Stimulated activated CD4-positive, alpha-beta T cell treated with anti-CD3 and anti-CD28 coated beads, Interleukin-2, amount 100 ng/mL, for 4 hours (primary cell): ENCODE measurements at places on chromosomes 7 and 10.

DNA sequence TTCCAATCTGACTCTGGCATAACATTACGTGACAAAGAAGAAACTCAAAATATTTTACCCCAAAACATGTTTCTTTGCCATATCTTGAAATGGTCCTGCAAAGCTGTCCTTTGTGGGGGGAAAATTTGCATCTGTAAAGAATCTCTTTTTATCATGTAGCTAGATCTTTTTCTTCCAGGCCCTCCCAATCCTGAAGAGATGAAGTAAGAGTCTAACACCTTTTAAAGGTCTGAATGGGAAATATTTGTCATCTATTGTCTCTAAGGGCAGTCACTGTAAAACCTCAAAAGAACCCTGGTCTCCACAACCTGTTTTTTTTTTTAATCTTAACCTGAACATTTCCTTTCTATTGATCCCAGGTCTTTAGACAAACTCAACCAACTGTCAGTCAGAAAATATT, 8.6 kb downstream of the OR2AE1 start:
- DNase-seq: no peak

DNA sequence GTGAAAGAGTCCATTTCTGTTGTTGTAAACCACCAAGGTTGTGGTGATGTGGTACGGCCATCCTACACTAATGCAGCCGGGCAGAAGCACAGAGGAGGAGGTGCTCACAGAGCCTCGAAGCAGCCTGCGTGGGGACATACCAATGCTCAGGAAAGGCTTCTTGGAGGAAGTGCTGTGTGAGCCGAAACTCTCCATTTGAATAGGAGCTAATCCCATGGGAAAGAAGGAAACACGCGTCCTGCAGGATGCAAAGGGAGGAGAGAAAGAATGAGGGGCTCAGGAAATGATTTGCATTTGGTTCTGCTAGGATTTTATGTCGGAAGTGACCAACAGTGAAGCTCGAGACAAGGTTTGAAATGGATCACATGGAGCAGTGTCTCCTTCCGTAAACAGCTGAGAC, 477.9 kb upstream of the ANKRD30A start:
- DNase-seq: no peak

- no peak for DNase-seq
These were observed 46.2 kb upstream of the ZEB1 start for GRCh38 chr10:31272841-31273240.

DNA sequence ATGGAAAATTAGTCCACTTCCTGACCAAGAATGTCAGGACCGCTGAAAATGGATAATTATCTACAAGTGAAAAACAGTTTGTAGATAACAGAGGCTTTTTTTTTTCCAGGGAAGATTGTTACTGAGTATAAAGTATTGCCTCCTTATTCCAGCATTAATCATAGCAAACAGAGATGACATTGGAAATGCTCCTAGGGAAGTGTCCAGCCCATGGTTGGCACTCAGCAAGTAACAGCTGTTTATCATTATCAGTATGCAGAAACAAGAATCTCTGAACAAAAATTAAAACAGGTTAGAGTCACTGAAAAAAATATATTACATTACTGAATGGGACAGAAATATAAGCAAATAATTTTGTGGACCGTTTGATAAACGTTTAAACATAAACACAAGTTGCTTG, 14.6 kb downstream of the FGL2 start:
- DNase-seq: no peak

- no peak for DNase-seq
These were observed 1396.5 kb upstream of the CELF2 start for GRCh38 chr10:9621216-9621615.

DNA sequence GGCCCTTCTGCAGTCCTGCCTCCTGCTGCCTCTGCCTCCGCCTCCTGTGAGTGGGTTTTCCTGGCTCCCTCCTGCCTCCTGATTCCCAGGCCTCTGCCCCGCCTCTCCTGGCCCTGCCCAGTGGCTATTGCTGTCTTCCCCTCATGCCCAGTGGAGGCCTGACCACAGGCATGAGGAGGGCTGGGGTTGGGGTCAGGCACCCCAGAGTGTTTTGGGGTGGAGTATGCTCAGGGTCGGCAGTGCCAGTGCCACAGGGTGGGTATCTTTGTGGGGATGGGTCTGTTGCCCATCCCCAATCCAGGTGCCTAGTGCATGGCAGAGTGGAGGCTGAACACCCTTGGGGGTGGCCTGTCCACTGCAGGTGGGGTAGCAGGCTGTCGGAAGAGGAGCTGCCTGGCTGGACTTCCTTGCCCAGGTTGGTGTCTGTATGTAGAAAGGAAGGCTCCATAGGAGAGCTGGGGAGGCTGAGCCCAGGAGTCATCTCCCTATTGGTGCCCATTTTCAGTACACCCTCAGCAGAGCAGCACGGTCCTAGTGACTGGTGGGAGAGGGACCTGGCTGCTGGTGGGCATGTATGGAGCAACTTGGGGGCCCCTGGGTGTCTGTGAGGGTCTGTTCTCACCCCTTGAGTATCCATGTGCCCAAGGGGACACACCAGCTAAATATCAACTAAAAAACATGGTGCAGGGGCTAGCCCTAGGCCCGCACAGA, 62.2 kb downstream of the ARHGAP22 start:
- no peak for DNase-seq

DNA sequence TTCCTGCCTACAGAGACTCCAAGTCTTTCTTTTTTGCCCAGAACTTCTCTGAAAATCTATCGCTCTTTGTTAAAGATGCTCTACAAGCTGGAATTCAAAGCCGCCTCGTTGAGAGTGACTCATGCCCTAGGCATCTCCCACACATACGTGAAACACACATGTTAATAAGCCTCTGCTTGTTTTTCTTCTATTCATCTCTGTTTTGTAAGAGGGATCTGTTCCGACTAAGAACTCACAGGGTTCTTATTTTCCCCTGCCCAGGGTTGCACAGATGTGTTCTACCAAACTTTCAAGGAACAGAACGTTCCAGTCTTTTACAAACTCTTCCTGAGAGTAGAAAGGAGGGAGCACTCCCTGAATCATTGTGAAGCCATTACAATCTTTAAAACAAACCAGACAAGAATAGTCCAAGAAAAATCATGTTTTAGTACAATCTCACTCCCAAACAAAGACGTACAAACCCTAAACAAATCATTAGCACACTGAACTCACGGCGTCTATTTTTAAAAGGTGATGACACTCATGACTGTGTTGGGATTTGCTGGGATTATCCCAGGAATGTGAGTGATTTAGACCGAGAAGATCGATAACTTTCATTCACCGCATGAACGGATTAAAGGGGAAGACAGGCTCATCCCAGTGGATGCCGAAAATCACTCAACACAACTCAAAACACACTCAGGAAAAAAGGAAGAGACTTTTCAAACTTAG, 55.3 kb upstream of the INPP5A start:
- DNase-seq: no peak

DNA sequence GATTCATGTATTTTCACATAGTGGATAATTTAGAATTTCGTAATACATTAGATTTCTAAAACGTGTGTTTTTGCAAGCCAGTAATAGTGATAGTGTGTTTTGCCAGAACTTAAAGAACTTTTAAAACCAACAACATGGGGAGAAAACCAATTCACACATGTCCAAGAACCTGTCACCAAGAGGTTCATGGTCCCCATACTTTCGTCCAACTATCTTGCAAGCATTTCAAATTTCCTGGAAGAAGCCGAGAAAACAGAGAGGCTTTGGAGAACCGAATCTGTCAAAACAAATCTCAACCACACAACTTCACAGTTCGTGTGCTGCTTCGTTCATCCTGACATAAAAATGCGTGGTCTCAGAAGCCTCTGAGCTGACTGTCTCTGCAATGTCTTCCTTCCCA, 31.9 kb downstream of the GFRA1 start:
- no peak for DNase-seq

GRCh38 chr10:15346440-15347141, 24.5 kb downstream of the FAM171A1 start:
- DNase-seq: no peak

DNA sequence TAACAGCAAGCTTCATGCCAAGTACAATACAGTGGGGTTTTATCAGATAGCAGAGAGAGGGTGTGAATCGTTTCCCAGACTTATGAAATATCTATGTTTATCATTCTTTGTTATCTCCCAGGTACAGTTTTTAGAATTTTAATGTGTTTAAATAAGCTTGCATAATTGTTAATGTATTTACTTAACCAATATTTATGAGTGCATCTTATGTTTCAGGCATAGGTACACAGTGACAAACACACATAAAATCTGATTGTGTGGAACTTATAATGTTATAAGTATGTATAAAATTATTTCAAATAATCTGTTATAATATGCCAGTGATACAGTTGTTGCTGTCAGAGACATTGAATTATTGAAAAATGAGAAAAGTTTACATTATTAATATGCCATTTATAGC, 1011.4 kb upstream of the C7orf33 start:
- DNase-seq: no peak

DNA sequence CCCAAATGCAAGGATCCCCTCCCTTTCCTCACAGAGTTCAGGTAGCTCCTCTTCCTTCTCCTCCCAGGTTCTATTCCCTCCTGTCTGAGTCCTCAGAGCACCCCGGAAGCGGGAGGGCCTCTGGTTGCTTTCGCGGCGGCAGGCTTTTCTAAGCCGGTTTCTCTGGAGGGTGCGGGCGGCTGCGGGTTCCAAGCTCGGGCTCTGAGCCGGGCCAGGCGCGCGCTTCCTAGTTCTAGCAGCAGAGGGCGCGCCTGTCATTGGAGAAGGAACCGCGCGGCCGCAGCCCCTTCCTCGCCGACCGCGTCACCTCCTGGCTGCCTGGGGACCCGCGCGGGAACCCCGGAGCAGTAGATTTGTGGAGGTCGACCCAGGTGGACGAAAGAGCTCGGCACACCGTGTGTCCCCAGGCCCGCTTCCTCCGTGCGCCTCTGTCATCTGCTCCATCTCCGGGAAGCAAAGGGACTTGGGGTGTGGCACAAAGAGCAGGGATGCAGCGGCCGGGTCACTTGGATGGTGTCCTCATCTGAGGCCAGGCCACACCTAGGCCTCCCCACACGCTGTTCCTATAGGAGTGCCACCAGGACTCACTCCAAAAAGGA, 389.0 kb upstream of the PODXL start:
- no peak for DNase-seq

GRCh38 chr7:55476852-55477780, 95.2 kb downstream of the VOPP1 start:
- no peak for DNase-seq

- no peak for DNase-seq
These were observed at the start of gene KCNMA1 for GRCh38 chr10:77637532-77638320. TSS of gene KCNMA1 (minus strand) at chr10:77637808.

- DNase-seq: no peak
These were observed 82.1 kb downstream of the AVL9 start for GRCh38 chr7:32577421-32577820.

DNA sequence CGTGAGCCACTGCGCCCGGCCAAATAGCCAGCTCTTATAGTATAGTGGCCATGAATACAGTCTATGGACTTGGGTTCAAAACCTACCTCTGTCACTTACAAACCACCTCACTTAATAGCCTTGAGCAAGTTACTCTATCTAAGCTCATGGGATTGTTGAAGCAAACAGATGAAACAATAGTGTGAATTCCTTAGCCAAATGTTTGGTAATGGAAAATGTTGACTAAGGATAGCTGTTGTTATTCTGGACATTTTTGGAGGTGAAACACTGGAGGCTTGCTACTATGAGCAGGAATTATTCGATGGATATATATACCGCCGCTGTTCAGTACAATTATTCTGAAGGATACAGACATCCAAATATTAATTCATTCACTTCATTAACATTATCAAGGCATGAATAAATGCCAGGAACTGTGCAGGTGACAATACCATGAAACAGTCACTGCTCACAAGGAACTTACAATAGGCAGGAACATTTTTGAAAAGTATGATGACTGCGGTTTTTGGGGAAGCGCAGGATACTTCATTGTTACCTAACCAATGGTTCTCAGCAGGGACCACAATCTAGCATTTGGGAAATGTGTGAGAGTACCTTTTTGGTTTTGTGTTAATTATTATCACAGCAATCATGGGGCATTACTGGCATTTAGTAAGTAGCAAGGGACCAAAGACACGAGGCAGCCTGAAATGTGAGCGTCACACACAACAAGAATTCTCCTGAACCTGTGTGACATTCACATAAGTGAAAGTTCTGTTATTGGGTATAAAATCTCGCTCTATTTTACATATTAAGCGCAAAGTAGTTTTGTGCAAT, 55.7 kb downstream of the CUBN start:
- DNase-seq: no peak
